ENCODE measurements at places on chromosomes 1 and 21. TPM values are rescaled to one million over a fixed set of nuclear protein-coding genes. Genes with fewer than 3 reads are reported as not detected.

The OR10K1 gene
- not detected for total RNA-seq

GRCh38 chr1:180732866-180733265 lies 101.0 kb downstream of the XPR1 start:
- DNase-seq, result no peak
- no peak overlapping the region for H3K27ac ChIP-seq
- no peaks in the 10 kb centered on the region for H3K4me1 ChIP-seq
- H3K36me3 ChIP-seq, result no peaks in the 10 kb centered on the region
- no peaks in the 10 kb centered on the region for H3K27me3 ChIP-seq

DNA sequence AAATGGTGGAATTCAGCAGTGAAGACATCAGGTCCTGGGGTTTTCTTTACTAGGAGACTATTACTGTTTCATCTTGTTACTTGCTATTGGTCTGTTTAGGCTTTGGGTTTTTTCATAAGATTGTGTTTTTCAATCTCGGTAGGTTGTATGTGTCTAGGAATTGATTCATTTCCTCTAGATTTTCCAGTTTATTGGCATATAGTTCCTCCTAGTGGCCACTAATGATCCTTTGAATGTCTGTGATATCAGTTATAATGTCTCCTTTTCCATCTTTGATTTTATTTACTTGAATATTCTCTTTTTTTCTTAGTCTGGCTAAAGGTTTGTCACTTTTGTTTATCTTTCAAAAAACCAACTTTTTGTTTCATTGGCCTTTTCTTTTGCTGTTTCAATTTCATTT lies 233.0 kb downstream of the RWDD3 start:
- DNase-seq, result no peak
- no peak overlapping the region for H3K27ac ChIP-seq
- no peaks in the 10 kb centered on the region for H3K36me3 ChIP-seq
- H3K27me3 ChIP-seq, result no peaks in the 10 kb centered on the region
- H3K4me1 ChIP-seq, result no peaks in the 10 kb centered on the region
- H3K4me3 ChIP-seq, result no peak overlapping the region

The ERRFI1 gene
- 106 TPM for total RNA-seq

GRCh38 chr1:94974824-94975223 lies 47.9 kb upstream of the CNN3 start:
- peaks cover 14% of the 10 kb centered on the region for H3K4me1 ChIP-seq
- no peaks in the 10 kb centered on the region for H3K36me3 ChIP-seq
- no peaks in the 10 kb centered on the region for H3K27me3 ChIP-seq
- H3K27ac ChIP-seq, result peak overlapping the region; percentile 70

The CFHR5 gene
- total RNA-seq, result not detected

DNA sequence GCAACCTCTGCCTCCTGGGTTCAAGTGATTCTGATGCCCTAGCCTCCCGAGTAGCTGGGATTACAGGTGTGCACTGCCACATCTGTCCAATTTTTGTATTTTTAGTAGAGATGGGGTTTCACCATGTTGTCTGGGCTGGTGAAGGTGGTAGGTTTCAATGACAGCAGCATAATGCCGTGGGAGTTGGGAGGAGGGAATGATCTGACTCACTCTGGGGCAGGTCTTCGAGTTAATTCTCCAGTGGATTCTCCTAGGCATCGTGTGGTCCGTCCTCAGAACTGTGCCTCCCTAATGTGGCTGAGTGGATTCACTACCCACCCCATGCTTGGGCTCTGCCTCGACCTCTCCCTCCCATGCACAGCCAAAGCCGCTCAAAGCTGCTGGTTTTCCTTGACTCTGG lies 1.7 kb upstream of the GPR37L1 start:
- no peaks in the 10 kb centered on the region for H3K4me1 ChIP-seq
- peaks cover 19% of the 10 kb centered on the region for H3K27me3 ChIP-seq
- H3K36me3 ChIP-seq, result no peaks in the 10 kb centered on the region
- no peak for DNase-seq
- H3K4me3 ChIP-seq, result no peak overlapping the region
